ENCODE measurements at places on chromosomes 3 and 15. TPM values are rescaled to one million over a fixed set of nuclear protein-coding genes. Genes with fewer than 3 reads are reported as not detected.
A peak's percentile ranks its signal among the peaks of the same experiment; 100 is the strongest.

The CFAP91 gene
- 2.2 TPM for total RNA-seq

GRCh38 chr3:64627471-64628321, 60.1 kb downstream of the ADAMTS9 start:
- DNase-seq: no peak

The PLS1 gene
- total RNA-seq: 26.4 TPM

DNA sequence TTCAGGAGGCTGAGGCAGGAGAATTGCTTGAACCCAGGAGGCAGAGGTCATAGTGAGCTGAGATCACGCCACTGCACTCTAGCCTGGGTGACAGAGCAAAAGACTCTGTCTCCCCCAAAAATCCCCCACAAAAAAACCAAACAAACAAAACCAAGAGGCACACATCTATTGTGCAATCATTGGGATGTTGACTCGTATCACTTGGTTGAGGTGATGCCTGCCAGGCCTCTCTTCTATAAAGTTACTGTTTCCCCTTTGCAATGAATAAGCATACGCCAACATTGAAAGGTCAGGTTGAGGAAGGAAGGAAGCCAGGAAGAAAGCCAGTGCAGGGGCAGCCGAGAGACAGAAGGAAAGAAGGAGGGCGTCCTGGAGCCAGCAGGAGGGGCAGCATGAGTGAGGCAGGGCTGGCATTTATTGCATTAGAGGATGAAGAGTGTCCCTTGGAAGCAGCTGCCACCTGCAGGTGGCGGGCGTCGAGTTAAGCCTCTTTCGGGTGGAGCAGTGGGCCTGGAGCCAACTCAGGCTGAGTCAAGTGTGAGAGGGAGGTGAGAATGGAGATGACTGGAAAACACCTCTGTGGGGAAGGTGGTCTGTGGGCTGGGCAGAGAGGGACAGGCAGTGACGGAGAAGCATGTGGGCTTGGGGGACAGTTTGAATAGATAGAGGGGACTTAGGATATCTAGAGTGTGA, 8.3 kb upstream of the CSPG4 start:
- DNase-seq: peak; percentile 54

The ARPP21 gene
- not detected for total RNA-seq

GRCh38 chr3:85159376-85159775, 200.6 kb downstream of the CADM2 start:
- DNase-seq: no peak

DNA sequence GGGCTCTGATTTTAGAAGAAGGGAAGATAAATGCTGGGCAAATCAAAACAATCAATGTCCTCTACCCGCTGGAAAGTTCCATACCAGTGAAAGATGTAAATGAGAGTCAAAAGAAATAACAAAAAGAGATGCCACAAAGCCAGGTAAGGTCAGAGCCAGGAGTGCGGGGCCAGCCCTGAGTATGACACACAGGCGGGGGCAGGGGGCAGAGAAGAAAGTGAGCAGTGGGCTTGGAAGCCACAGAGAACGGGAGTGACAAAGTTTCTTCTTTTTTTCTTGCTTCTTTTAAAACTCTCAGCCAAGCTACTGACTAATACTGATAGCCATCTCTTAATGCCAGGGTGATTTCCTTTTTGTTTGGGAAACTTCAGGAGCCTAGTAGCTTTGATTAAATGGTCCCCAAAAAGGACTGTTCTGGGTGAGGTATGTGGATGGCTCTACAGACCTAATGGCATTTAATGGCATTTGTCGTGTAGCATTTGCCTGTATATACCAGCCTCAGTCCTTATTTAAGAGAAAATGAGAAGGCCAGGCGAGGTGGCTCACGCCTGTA, 23.1 kb upstream of the TSEN2 start:
- DNase-seq: no peak

All from WTC11 (cell line).